ENCODE measurements at places on chromosomes 2 and 18. TPM values are rescaled to one million over a fixed set of nuclear protein-coding genes. Genes with fewer than 3 reads are reported as not detected.
A peak's percentile ranks its signal among the peaks of the same experiment; 100 is the strongest.

Gene DIPK1C
- not detected for total RNA-seq

GRCh38 chr2:39938035-39938835, 159.2 kb upstream of the THUMPD2 start:
- DNase-seq: no peak

DNA sequence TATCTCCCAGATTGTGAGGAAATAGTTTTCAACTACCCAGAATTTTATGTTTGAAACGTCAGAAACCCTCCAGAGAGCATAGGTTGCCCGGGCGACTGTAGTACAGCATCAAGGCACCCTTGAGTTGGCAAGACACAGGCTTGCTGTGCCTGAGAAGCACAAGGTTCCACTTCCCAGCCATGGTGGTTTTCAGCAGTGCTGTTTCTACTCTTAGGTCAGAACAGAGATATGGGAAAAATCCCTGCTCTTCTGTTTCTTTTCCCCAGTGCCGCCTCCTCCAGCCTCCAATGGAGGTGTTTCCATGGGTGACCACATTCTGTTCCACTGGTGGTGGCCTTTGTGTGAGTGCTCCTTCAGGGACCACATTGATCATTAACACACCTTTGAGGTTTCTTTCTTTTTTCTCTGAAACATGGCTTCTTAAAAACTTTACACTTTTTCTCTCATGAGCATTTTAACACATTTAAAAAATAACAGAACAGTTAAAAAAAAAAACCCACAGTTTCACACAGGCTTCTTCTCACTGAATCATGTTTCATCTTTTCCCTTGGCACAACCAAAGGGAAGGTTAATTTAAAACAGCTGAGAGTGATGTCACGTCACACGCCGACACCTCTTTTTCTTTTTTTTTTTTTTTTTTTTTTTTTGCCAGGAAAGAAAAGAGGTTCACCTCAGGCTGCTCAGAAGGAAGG, 229.3 kb upstream of the HDAC4 start:
- DNase-seq: no peak

DNA sequence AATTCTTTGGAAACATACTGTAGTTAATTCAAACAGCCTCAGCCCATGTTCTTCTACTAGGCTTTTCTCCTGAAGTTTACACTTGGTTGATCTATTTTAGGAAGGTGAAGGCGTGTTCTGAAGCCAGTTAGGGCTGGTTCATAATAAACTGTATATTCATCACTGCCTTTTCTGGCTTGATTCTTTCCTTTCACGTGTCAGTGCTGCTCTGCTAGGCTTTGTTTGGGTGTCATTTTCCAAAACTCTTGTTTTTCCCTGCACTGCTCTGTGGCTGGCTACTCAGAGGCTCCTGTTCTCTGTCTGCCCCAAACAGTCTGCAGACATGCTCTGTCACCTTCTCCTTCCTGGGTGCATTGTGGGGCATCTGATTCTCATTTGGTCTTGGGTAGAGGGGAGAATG, 136.1 kb downstream of the PARD3B start:
- no peak for DNase-seq

DNA sequence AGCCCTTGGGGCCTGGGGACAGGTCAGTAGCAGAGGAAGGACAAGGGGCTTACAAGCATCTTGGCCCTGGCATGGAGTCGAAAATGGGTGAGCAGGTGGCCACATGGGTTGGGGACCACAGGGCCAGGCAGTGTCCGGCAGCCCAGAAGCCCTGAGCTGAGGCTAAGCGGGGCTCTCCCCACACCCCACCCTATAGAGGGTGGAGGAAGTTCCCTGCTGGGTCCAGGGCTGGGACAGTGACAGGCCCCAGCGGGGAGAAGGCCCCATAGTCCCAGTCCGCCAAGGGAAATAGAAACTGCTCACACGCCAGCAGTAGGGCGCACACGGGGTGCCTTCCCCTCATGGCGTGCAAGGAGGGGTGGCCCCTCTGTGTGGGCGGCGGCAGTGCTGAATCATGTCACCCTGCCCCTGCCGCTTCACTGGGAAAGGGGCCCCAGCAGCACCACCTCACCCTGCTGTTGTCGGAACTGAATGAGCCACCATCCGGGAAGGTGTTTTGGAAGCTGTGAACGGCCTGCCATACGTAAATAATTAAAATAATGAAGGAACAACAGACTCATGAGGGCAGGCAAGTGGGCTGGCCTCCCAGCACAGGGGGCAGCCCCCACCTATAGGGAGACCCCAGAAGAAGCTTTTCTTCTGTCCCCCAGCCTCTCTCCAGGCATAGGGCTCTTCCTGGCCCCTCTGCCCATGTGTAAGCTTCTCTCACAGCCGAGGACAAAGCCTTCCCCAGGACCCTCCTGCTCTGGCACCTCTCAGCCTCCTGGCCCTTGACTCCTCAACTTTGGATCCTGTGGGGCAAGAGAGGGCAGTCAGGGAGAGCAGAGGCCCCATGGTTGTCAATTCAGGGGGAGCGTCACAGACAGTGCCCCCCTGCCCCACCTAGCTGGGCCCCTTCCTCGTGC, 12.7 kb upstream of the DUSP2 start:
- no peak for DNase-seq

- no peak for DNase-seq
Measured at GRCh38 chr2:241937297-241937696, 67.8 kb downstream of the RTP5 start.

Gene HK2
- total RNA-seq: 6.9 TPM

Gene PDCL3
- 13.4 TPM for total RNA-seq

Gene PPP1R1C
- total RNA-seq: not detected

Gene CHRND
- total RNA-seq: not detected

Gene BOLL
- not detected for total RNA-seq

- DNase-seq: no peak
Measured at GRCh38 chr2:132437852-132438669, 21.5 kb downstream of the GPR39 start.

Gene GNAL
- total RNA-seq: 4.2 TPM

Gene SGPP2
- total RNA-seq: 0.28 TPM

DNA sequence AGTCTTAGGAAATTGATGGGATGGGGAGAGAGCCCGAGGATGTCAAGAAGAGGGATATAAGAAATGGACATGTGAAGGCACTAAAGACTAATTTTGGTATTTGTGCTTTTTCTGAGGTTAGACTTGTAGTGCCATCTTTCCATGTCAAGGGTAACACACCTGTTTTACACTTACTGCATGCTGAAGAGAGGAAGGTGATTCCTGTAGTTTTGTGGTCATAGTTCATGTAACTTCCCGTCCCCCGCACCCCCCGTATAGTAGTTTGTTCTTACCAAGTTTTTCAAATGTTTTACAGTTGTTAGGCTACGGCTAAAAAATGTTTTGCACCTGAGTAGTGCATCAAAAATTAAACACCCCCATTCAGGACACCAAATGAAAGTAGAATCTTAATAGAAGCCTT, 73.8 kb downstream of the CLIP4 start:
- DNase-seq: no peak

- no peak for DNase-seq
Measured at GRCh38 chr2:39434233-39434897, 2.7 kb downstream of the MAP4K3 start.

DNA sequence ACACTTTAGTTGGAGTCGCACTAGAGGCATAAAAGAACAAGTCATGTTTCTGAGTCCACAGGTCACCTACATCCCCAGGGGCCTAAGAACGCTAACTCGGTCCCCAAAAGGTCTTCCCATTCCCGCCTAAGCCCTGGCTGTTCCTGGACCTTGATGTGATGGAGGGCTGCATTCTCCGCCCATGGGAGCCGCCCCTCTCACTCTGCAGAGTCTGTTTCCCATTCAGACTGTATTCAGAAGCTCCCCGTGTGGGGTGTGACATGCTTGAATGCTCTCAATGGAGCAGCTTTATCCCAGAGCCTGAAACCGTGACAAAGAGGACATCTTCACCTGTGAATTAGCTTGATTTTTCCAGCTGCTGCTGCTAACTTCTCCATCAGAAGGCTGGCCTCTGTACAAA, 319.0 kb upstream of the KLHL29 start:
- no peak for DNase-seq

DNA sequence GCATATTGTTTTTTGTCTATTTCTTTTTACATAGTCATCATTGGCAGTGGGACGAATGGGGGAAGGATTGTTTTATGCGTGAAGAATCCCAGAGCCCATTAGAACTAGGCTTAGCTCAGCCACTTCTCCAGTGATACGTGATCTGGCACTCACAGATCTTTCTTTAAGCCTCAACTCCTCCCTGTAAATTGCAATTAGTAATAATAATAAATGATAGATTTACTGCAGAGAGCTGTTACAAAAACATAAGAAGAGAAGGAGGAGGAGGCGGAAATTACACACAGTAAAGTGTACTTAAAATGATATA, 629.3 kb downstream of the NRXN1 start:
- DNase-seq: no peak

GRCh38 chr2:177682006-177682405, 289.4 kb downstream of the AGPS start:
- DNase-seq: no peak

Gene UGT1A6
- not detected for total RNA-seq

Gene ARHGAP15
- 11.8 TPM for total RNA-seq

DNA sequence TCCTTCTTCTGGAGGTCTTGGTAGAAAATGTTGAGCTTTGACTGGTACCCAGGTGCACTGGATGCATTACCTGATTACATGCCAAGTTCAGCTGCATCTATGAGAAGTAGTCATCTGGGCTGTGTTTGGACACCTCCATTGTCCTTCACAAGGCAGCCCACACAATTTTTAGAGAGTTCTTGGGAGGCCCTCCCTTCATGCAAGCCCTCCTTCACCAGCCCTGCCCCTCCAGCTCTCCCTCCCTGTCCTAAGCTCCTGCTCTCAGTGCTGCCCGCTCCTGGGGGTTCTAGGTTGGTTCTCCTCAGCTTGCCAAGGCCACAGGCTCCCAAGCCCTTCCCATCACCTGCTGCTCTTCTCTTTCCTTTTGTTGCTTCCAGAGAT, 148.7 kb downstream of the DYSF start:
- no peak for DNase-seq

Gene OR6B2
- total RNA-seq: not detected

DNA sequence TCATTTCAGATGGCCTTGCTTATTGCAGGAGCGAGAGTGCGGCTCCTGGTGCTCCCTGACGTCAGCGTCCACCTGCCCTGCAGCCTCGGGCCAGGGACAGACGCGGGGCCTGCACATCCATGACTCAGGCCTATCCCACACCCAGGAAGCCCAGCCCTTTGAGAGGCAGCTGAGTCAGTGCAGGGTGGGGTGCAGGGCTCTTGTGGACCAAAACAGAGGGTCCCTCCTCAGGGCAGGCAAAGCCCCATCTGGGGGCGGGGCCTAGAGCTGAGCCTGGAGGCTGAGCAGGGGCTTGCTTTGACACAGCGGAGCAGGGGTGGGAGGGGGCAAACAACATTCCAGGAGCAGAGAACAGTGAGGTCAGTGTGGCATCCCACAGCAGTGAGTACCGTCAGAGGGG, 7.7 kb upstream of the ARHGEF4 start:
- no peak for DNase-seq

DNA sequence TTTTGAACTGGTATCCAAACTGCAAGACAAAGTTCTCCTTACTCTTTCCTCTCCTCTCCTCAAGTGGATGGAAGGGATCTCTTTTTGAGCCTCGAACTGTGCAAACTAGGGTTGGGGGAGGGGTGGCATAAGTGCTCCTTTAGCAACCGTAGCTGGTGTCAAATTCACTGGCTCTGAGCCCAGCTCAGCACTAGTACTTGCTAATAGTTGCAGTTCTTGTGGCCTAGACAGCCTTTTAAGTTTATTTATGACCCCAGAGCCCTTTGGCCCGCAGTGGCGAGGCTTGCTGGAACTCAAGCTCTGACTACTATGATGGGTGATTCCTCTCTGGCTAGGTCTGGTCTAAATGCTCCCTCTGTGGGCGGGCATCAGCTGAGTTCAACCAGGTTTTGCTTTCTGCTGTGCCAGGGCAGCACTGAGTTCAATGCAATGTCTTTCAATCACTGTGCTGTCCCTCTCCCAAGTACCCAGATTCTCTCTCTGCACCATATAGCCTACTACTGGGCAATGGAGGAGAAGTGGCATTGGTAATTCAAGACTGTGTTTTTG, 528.4 kb upstream of the SYT4 start:
- DNase-seq: no peak

Gene TACR1
- total RNA-seq: 6.0 TPM

DNA sequence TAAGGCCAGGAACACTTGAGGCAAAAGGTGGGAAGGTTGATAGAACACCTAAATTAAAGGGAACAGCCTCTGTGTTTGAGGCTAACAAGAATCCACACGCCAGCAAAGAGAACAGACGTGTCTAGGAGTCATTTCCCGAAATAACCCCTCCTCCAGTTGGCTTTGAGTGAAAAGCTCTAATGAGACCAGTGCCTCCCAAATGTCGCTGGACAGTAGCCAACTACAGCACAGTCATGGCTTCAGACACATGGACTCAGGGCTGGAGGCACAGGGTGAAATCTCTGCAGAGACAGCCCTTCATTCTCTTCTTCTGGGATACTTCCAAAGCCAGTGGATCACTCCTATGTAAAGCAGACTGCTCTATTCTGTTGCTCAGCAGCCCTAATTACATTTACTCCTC, 49.6 kb downstream of the SOWAHC start:
- peak; percentile 62 for DNase-seq

Gene NXPH2
- not detected for total RNA-seq

DNA sequence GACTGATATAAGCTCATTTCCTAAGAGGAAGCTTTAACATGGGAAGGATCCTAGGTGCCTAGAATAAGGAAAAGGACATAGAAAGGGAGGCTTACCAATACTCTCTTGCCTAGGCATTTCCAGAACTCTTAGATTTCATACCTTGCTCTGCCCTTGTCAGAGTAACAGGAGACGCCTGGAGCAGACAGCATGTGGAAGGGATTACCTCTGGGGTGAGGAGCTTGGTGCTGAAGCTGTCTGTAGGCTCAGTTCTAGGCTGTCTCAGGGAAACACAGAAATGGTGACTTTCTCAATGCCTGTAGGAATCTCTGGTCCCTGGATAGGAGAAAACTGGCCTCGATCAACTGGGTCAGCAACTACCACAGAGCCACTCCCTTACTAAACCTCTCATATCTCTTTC, 150.0 kb downstream of the SLC4A3 start:
- no peak for DNase-seq

- DNase-seq: no peak
Measured at GRCh38 chr2:47336259-47337238, 66.4 kb upstream of the MSH2 start.

- no peak for DNase-seq
Measured at GRCh38 chr2:218523651-218524050, 44.5 kb downstream of the USP37 start.

DNA sequence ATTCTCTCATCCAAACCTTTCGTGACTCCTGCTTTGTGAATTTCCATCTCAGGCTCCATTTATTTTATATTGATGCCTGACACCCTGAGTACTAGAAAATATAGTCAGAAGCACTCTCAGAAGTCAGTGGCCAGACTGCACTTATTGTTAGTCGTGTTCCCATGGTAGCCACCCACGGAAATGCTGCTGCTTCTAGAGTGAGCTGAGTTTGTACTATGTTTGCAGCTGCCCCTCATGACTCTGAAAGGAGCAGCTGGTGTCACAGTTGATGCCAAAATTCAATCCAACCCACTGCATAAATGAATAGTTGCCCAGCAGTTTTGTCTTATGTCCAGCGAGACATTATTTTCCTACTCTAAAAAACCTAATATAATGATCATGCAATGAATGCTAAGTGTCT, 265.2 kb upstream of the SPHKAP start:
- no peak for DNase-seq

Gene HADHB
- 50.2 TPM for total RNA-seq

Data from thoracic aorta (tissue), 2 donors.